ENCODE measurements at places on chromosomes 7 and 10.

GRCh38 chr7:55247428-55247827 is 117.7 kb upstream of the LANCL2 start:
- peak; percentile 74 for DNase-seq

DNA sequence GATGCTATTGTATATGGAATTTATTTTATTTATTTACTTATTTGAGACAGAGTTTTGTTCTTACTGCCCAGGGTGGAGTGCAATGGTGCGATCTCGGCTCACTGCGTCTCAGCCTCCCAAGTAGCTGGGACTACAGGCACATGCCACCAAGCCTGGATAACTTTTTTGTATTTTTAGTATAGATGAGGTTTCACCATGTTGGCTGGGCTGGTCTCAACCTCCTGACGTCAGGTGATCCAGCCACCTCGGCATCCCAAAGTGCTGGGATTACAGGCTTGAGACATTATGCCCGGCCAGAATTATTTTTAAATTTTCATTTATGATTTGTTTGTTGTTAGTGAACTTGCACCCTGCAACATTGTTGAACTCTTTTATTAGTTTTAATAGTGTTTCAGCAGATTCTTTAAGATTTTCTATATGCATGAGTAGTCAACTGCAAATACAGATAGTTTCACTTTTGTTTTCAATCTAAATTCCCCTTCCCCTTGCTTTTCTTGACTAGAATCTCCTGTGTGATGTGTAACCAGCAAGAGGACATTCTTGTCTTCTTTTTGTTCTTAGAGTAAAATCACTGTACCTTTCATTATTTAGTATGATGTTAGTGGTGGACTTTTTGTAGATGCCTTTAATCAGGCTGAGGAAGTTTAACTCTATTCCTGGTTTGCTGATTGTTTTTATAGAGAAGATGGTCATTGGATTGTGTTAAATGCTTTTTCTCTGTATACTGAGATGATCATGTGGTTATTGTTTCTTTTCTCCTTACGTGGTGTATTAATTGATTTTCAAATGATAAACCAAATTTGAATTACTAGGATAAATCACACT is 27.8 kb downstream of the ZNF33A start:
- DNase-seq, result no peak

DNA sequence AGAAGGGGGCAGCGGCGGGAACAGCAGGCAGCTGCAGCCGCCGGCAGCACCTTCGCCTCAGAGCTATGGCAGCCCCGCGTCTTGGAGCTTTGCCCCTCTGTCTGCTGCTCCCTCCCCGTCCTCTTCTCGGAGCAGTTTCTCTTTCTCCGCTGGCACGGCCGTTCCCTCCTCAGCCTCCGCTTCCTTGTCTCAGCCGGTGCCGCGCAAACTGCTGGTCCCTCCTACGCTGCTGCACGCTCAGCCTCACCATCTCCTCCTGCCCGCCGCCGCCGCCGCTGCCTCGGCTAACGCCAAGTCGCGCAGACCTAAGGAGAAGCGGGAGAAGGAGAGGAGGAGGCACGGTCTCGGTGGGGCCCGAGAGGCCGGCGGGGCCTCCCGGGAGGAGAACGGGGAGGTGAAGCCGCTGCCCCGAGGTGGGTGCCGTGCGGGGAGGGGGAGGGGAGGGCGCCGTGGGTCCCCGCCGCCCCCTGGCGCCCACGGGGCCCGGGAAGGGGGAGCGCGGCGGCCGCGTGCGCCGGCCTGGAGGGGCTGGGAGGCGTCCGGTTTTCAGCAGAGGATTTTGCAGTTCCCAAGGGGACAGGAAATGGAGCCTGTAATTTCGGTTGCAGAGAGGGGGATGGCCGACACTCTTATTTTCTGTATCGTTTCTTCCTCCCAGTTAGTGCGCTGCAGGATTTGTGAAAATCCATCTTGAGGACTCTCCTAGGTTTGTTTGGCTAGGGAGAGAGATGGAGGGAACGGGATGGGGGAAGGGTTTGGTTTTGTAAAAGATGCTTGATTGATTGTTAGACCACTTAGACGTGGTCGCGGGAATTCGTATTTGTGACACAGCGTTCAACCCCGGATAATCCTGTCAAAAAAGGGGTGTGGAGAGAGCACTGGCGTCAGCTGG is 630 bp downstream of the RSBN1L start:
- DNase-seq, result peak; percentile 64

- no peak for DNase-seq
These were observed 50.5 kb downstream of the FZD1 start for GRCh38 chr7:91314591-91315323.

DNA sequence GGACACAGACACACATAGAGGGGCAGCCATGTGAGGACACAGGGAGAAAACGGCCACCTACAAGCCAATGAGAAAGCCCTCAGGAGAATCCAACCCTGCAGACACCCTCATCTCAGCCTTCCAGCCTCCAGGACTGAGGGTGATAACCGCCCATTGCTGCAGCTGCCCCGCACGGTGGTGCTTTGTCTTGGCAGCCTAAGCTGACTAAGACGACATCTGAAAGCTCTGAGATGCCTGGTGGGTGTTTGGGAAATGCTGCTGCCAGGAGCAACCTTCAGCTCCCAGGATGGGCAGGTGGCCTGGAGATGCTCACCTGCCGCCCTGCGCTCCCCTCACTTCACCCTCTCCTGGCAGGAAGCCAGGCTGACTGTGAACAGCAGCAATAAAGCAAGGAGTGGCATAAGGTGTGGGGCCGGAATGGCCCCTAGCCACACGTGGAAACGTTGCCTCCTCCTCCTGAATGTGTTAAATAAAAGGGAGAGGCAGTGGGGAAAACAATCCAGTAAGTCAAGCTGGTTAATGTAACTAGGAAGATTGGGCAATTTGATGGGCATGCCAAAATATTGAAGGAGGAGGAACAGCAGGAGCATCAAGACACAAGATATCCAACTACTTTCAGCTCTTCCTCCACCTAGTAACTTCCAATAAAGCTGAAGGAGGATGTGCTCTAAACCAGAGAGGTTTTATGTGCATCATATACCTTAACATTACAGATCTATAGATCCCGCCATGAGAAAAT is 121.5 kb downstream of the TNS3 start:
- DNase-seq, result no peak

- peak; percentile 100 for DNase-seq
These were observed 10.3 kb upstream of the ANKRD1 start for GRCh38 chr10:90930971-90931871.

GRCh38 chr7:7051206-7051877 is 131.0 kb upstream of the C1GALT1 start:
- DNase-seq, result peak; percentile 3

DNA sequence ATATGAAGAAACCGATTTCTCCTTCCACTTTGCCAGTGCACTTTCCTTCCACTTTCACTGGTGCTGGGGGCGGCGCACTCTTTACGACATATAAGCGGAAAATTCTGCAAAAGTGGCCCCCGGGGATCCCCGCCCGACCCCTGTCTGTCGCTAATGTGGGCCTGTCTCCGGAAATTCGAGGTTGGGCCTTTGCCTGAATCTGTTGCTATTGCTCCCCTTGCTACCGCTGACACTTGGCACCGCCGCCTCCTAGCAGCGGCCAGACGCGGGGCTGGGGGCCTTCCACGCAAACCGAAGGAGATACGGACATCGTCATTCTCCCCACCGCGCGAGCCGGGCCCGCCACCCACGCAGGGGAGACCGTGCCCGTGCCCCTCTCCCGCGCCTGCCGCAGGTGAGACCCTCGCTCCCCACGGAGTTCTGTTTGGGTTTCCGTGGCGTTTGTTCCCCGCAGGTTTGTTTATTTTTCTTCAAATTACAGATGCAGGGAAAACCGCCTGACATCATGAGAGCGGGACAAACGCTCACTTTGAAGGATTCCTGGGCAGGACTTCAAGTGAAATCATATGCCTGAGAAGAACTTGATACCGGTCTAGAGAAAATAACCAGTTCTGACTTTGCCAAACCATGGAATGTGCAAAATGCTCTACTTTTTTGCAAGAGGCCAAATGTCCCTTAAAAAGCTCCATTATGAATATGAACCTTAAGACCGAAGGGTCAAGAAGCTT is 5.0 kb downstream of the TWIST1 start:
- DNase-seq, result peak; percentile 85

DNA sequence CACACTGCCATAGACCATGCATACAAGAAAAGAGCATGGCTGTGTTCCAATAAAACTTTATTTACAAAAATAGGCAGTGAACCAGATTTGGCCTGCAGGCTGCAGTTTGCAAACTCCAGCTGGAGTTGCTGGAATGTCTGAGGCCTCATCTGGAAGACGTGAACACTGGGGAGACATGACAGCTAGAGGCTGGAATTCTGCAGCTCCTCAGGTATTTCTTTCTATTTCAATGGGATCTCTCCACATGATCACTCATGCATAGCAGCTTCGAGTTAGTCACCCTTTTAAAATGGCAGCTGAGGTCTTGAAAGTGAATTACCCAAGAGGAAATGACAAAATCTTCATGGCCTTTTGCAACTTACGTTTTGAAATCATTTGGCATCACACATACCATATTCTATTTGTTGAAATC is 52.6 kb upstream of the BET1 start:
- peak; percentile 82 for DNase-seq
